GM20000 (cell line): ENCODE measurements at places on chromosomes 11 and 22.

DNA sequence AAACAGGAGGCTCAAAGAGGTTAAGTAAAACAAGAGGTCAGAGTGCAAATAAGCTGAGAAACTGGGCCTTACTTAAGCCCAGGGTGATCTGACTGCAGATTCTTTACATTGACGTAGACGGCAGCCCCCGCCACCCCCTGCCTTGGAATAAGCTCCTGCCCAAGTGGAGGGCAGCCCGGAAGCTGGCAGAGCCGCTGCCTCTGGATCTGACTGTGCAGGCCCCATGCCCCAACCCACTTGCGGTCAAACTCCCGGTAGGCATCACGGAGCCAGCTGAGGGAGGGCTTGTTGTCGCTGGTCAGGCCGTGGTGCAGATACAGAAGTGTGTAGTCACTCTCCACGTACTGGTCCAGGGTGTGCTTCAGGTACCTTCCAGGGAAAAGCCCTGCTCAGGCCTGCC is 18.6 kb downstream of the ARHGAP1 start:
- no peak for DNase-seq

GRCh38 chr11:9057007-9057406 is 34.4 kb downstream of the SCUBE2 start:
- no peak for DNase-seq

DNA sequence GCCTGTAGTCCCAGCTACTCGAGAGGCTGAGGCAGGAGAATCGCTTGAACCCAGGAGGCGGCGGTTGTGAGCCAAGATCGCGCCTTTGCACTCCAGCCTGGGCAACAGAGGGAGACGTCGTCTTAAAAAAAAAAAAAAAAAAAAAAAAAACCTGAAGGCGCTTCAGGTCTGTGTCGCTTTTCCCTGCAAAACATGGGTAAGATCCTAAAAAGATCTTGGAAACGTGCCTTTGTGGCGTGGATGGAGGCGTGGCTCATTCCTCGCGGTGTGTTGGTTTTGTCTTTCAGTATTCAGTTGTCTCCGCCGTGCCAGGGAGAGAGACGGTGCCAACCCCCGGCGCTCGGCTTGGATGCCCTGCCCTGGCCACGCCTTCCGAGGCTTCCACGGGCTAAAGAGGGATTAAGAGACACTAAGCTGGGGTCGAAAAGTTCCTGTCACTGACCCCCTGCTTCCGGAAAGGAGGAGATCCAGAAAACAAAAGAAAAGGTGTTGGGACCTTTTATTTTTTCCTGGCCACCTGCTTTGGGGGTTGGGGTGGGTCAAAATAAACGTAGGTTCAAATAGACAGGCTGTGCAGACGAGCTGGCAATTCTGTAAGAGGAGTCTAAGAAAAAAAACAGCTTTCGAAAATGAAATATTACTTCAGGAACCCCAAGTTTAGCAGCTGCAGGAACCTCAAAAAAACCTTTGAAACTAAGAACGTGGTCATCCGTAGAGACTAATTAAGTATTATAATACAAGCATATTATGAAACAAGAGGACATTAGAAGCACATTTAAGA is 1.1 kb upstream of the SLC35F2 start:
- DNase-seq = peak; percentile 39

GRCh38 chr22:43990044-43990443 is 34.1 kb upstream of the PARVB start:
- no peak for DNase-seq

GRCh38 chr11:64854534-64855502 is 10.4 kb upstream of the CDC42BPG start:
- DNase-seq = no peak

DNA sequence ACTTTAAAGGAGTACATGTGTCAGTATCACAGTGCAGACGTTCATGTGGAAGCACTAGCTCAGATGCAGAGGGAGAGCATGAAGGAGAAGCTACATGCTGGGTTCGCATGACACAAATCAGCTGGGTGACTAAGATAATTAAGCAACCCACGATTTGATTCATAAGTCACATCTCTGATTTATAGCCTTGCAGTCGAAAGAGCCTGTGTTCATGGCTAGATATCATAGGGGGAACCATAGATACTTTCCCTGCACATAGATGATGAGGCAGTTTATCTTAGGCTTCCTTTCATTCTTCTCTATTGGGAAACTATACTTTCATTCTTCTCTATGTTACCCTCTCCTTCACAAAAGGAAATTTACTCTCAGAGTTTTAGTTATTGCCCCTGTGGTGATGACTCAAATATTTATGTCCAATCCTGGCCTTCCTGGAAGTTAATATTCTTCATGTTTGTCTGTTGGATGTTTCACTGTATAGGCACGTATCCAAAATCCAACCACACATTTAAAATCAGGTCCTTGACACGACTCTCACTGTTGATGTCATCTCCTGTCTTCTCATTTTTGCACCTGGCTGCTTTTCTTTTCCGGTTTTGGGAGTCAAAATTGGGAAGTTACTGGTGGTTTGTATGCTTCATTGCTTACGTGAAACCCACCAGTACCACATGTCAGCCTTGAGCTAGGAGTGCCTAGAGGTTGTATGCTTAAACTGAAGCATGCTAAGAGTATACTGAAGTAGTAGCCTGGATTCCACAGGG is 56.3 kb upstream of the SLC5A12 start:
- no peak for DNase-seq

DNA sequence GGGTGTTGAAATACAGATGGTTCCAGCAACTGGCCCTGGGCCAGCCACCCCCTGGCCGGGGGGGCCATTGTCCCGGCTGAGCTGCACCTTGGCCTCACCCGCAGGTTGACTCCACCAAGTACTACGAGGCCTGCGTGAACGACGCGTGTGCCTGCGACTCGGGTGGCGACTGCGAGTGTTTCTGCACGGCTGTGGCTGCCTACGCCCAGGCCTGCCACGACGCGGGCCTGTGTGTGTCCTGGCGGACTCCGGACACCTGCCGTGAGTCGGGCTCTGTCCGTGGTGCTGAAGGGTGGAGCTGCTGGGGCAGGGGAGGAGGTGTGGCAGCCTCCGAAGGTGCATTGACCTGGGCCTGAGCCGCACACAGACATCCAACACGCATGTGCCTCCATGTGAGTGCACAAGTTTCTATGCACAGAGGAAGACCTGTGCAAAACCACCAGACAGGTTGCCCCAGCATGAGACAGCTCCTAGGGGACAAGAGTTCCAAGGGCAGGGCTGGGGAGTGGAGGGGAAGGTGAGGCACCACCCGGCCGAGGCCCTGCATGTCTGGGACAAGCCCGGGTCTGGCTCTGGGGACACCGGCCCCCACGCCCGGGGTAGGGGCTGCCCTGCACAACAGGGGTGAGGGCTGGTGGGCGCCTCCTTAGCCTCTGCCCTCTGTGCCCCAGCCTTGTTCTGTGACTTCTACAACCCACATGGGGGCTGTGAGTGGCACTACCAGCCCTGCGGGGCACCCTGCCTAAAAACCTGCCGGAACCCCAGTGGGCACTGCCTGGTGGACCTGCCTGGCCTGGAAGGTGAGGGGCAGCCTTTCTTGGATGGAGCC is 16.1 kb downstream of the MUC5B start:
- no peak for DNase-seq

DNA sequence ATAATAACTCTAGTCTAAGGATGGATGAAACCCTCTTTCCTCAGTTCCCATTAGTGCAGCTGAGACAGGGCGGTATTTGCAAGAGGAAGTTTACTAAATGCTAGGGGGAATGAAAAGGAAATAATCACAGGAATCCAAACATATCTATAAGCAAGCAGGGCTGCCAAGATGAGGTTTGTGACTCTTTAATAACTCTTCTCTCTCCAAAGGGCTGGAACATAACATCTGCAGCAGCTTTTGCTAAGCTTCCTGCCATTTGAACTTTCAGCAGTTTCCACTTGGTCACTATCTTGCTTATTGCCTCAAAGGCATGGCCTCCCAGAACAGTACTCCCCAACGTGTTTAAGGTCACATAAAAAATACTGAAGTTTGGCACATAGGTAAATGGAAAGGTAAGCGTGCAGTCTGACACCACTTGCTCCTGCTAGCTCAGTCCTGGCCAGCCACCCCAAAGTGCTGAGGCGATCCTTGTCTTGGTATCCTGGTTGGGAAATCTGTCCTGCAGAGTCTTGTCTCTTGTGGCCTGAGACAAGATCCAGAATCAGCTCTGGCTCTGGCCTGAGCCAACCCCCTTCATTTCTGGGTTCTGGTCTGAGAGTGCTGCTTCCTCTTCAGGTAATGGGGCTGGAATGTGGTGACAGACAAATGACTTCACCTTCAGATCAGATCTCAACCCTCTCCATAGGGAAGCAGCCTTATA is 81.8 kb downstream of the KCNC1 start:
- no peak for DNase-seq

- DNase-seq = peak; percentile 88
Measured at GRCh38 chr22:31676700-31677099, 14.7 kb upstream of the PISD start.

DNA sequence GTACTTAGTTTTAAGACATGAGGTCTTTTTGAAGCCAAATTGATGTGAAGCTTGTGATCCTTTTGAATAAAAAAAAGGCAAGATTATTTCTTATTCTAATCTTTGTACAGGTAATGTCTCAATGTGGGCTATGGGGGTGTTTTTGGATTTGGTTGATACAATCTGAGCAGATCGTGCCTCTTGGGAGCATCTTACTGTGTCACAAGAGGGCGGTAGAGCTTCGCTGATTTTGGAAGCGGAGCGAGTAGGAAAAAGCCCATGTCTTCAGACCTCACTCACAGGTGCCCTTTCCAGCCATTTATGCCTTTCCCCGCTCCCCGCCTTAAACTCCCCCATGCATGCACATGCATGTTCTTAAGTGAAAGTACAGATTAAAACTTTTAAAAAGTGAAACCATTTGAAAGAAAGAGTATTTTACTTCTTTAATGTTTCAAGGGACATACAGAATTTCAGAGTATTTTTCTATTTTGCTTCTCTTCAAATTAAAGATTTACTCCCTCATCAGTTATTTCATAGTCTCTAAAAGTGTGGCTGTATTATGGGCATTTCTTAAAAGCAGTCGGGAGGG is 18.8 kb downstream of the DDX25 start:
- peak; percentile 75 for DNase-seq

DNA sequence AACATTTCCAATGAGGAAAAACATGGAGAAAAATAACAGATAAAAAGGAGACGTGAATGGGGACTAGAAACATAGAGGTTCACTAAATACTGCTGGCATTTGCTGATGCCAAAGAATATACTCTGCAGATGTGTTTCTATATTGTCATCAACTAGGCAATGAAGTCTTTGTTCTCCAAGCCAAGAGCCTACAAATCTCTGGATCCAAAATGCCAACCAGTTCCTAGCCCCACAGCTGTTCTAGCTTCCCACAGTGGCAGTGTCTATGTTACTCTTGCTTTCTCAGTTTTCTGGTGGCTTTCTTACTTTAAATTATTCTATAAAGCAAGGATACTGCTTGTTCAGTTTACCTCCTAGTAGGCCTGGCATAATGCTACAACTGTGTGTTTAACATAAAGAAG is 977.9 kb upstream of the CCDC90B start:
- no peak for DNase-seq

DNA sequence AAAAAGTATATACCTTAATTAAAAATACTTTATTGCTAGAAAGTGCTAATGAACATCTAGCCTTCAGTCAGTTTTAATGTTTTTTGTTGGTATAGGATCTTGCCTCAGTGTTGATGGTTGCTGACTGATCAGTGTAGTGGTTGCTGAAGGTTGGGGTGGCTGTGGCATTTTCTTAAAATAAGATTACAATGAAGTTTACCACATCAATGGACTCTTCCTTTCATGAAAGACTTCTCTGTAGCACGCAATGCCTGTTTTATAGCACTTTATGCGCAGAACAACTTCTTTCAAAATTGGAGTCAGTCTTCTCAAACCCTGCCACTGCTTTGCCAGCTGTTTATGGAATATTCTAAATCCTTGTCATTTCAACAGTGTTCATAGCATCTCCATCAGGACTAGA is 50.6 kb downstream of the LDLRAD3 start:
- no peak for DNase-seq

DNA sequence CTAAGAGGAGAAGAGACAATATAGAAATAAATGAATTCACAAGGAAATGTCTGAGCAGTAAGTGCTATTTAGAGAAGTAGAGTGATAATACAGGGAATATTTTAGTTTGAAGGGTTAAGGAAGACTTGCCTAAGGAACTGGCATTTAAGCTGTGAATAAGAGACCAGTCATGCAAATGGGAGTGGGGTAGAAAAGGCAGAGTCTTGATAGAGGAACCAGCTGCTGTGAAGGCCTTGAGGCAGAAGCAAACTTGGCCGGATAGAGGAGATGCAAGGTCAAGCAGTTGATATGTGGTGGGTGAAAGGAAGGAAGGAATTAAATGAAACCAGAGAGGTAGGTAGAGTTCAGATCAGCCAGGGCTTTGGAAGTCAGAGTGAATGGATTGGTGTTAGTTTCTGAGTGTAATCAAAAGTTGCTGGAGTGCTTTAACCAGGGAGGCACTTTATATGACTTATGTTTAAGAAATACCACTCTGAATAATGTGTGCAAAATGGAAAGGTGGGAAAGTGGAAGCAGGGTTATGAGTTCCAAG is 198.4 kb upstream of the SESN3 start:
- no peak for DNase-seq

- DNase-seq = peak; percentile 71
Measured at GRCh38 chr11:111977146-111978027, 40.2 kb downstream of the DIXDC1 start.

DNA sequence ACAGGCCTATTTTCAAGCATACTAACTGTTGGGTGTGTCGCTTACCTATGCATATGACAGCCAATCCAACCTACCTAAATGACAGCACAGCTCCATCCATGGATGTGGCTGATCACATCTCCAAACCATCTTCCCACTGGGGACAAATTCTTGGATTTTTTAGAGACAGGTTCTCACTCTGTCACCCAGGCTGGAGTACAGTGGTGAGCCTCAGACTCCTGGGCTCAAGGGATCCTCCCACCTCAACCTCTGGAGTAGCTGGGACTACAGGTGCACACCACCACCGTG is 18.0 kb downstream of the SCARF2 start:
- DNase-seq = no peak

GRCh38 chr22:32660292-32660691 is 141.2 kb upstream of the TIMP3 start:
- peak; percentile 67 for DNase-seq

- no peak for DNase-seq
Measured at GRCh38 chr22:45818424-45819085, 146.9 kb downstream of the ATXN10 start.

DNA sequence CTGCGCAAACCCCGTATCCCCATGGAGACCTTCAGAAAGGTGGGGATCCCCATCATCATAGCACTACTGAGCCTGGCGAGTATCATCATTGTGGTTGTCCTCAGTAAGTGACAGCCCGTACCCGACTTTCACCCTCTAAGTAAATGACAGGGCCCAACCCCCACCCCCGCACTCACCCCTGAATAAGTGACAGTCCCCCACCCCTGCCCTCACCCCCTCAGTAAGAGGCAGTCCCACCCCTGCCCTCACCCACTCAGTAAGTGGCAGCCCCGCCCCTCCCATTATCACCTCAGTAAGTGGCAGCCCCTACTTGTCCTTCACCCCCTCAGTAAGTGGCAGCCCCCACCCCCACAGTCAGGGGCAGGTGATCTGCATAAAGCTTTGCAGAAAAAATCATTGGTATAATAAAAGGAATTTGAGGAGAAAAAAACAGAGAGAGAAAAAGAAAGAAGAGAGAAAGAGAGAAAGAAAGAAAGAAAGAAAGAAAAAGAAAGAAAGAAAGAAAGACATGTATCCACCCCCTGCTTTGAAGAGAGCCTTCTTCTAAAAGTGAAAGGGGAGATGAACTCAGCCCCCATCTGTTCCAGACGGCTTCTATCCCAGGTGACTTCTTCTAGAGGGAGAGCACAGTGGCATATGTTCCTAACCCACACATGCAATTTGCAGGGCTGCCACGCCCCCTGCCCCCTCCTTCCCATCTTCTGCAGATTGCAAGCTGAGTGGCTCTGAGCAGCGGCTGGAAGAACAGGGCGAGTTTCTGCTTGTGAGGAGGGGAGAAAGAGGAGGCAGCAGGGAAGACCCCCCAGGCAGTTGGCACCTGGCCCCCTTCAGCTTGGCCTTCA is 12.5 kb upstream of the SMIM35 start:
- no peak for DNase-seq
